ENCODE measurements at places on chromosomes 6 and 20.

- DNase-seq, result no peak
These were observed 361.4 kb upstream of the JAG1 start for GRCh38 chr20:11035211-11035610.

GRCh38 chr6:7974938-7975763, 64.6 kb upstream of the TXNDC5 start:
- DNase-seq, result no peak

DNA sequence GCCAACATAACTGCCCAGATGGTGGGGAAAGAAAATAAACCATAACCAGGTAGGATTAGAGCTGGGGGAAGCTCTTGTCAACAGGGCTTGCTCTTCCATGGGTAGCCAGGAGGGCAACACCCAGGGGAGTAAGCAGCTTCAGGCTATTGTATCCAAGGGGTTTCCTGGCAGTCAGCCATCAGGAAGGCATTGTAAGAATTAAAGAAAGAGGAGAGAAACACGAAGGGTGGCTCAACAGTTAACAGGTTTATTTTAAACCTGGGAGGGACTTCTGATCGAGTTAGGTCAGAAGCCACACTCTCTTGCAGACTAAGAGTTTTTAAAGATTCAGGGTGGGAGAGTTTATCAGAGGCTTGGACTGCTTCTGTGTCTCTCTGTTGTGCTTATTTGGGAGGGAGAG, 114.2 kb downstream of the QRSL1 start:
- DNase-seq, result no peak

DNA sequence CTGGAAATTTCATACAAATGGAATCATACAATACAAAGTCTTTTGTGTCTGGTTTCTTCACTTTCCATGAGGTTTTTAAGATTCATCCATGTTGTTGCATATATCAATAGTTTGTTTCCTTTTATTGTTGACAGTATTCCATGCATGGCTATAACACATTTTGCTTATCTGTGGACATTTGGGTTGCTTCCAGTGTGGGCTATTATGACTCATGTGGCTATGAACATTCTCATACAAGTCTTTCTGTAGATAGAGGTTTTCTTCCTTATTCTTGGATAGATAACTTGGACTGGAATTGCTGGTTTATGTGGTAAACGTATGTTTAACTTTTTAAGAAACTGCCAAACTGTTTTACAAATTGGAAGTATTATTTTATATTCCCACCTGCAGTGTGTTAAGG, 30.0 kb upstream of the KIF6 start:
- DNase-seq, result no peak

GRCh38 chr6:146851837-146852236, 253.1 kb downstream of the ADGB start:
- no peak for DNase-seq

DNA sequence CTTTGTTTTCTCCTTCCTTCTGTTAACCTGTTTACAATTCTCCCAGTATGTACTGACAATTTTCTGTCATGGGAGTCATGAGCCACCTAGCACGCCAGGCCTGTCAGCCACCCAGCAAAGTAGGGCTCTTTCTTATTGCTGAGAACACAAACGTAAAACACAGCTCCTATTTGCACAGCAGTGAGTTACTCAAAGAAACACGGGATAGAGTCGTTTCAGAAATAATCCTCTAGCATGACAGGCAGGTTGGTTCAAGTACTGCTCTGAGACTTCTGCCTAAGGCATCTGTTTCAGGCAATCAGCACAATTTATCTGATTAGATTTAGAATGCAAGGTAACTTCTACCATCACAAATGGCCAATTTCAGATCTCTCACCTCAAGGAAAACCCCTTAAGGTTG, 88.8 kb downstream of the CD24 start:
- no peak for DNase-seq

DNA sequence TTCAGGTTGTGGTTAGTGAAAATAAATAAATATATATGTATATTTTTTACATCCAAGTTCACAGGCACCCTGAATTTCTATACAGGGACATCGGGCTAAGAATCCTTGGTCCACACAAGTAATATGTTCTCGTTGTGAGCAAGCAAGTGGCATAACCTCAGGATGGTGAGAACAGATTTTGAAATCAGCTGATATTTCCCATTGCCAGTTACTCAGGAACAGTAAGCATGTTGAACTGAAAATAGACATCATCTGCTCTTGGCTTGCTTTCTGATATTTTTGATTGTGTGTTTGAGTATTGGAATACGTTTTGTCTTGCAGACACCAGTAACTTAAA, 87.7 kb downstream of the TRMT6 start:
- no peak for DNase-seq

DNA sequence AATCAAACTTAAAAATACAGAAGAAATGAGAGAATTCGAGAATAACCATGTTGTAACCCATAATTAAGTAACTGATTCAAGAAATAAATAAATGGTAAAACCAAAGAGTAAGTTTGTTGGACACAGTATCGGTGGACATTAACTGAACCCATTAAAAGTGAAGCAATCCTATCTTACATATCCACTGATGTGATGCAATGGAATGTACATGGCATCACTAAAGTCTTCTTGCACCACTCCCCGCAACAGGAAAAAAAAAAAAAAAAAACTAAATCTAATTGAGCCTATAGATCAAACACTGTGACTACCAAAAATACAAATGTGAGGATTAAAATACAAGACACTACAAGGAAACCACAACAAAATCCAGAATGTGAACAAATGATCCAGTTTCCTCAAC, 7.9 kb downstream of the SNX14 start:
- no peak for DNase-seq

DNA sequence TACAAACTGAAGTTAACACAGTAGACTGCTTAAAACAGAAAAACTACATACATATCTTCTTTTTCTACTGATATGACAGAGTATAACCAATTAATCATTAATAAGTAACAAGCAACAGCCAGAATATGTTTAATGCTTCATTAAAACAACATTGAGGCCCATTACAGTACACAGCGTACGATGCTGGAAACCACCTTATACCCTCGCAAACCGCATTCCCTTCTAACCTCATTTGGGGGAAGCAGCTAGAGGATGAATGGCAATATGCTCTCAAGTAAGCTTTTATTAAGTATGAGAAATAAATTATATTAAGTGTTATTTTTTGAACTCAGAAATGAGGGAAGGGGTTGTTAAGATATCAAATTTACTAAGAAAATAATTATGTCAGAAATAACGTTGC, 142.4 kb downstream of the GMDS start:
- DNase-seq, result no peak

- DNase-seq, result no peak
These were observed 29.5 kb upstream of the ZNF217 start for GRCh38 chr20:53623134-53623453.

DNA sequence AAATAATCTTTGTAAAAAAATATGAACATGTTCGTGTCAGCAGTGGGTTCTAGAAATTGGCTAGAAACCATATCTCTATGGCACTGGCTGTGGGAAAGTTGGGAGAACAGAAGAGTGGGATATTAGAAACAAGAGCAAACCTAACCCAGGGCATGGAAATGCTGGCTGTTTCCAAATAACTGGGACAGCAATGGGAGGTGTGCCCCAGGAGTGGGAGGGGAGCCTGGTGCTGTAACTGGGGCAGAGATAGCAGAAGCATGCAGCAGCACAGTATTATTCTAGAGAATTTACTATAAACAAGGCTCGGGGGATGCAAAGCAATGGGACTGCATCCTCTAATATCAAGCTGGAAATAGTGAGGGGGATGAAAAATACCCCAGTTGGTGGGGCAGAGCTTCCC, 175.0 kb downstream of the KIF6 start:
- no peak for DNase-seq

- no peak for DNase-seq
These were observed 2.6 kb downstream of the NSFL1C start for GRCh38 chr20:1463971-1464570.

GRCh38 chr6:75178757-75179156, 27.1 kb downstream of the COL12A1 start:
- no peak for DNase-seq

Measured in CD4-positive, alpha-beta T cell treated with Interleukin-10 for 1 hour (primary cell).